ENCODE measurements at places on chromosomes 12 and 14. TPM values are rescaled to one million over a fixed set of nuclear protein-coding genes. Genes with fewer than 3 reads are reported as not detected.

Gene ADSS1
- 12.6 TPM for polyA plus RNA-seq

Gene DAO
- polyA plus RNA-seq = not detected

Gene TMEM229B
- polyA plus RNA-seq = 1.3 TPM

Gene ENDOU
- polyA plus RNA-seq = 0.14 TPM

Gene AQP6
- polyA plus RNA-seq = 1.7 TPM

Gene C1QL4
- polyA plus RNA-seq = not detected

Gene POC1B
- polyA plus RNA-seq = 6.1 TPM

Gene ASIC1
- polyA plus RNA-seq = 0.38 TPM

Gene LRP1
- 414 TPM for polyA plus RNA-seq

Gene RFC5
- polyA plus RNA-seq = 5.8 TPM

Gene MRPS35
- polyA plus RNA-seq = 14.1 TPM

Gene MAP3K9
- polyA plus RNA-seq = 0.22 TPM

Gene POTEG
- polyA plus RNA-seq = not detected

Gene COX8C
- not detected for polyA plus RNA-seq

Gene MYF5
- not detected for polyA plus RNA-seq

Measured in adipose tissue (tissue), 3 donors.